ENCODE measurements at places on chromosomes 2 and 18.

DNA sequence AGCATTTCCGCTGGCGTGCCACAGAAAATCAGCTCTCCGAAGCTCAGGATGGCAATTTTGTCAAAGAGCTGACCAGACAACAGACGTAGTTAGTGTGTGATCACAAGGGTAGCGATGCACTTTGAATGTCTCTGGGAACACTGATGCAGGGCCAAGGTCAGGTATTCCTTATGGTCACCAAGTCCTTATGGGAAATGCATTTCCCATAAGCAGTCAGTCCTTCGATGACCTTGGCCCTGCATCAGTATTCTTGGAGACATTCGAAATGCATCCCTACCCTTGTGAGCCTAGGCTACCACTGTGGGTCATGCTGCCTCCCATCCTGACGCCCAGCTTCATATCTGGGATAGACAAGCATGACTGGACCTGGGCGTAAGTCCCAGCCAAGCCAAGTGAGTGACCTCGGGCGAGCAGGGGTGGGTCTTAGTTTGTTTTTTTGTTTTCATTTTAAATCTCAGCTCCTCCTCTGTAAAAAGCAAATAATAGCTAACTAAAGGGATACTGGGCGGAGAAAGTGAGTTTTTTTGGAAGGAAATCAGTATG is 13.6 kb downstream of the ABCG5 start:
- DNase-seq, result no peak

DNA sequence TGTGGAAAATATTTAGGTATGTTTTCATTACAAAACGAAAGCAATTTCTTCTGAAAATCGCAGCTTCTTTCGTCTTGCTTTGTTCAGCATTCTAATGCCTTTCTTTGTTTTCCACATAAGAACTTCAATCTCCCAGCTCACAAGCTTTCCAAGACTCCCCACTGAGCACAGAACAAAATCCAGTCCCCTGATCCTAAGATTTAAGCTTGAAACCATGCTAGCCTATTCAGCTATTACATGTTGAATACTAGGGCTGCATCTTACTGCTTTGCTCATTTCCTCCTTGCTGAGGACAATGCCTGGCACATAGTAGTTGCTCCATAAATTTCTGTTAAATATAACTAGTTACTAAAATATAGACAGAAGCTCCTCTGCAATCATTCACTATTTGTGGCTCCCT is 160.6 kb downstream of the GALNT3 start:
- no peak for DNase-seq

DNA sequence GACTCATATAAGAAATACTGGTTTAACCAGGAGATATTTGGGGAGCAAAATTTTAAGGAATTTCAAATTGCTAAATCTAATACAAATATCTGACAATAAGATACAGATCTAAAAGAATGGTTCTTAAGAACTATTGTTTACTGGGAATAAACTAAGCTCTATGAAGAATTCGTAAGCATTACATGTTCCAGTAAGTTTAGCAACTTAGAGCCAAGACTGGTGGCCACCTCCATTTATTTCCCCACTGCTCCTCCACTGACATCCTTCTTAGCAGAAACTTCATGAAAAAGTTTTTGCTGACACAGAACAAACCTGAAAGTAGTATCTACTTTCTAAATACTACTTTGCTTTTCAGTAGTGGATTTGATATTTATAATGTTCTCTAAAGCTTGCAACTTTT is 83.0 kb downstream of the ACSL3 start:
- DNase-seq, result no peak

DNA sequence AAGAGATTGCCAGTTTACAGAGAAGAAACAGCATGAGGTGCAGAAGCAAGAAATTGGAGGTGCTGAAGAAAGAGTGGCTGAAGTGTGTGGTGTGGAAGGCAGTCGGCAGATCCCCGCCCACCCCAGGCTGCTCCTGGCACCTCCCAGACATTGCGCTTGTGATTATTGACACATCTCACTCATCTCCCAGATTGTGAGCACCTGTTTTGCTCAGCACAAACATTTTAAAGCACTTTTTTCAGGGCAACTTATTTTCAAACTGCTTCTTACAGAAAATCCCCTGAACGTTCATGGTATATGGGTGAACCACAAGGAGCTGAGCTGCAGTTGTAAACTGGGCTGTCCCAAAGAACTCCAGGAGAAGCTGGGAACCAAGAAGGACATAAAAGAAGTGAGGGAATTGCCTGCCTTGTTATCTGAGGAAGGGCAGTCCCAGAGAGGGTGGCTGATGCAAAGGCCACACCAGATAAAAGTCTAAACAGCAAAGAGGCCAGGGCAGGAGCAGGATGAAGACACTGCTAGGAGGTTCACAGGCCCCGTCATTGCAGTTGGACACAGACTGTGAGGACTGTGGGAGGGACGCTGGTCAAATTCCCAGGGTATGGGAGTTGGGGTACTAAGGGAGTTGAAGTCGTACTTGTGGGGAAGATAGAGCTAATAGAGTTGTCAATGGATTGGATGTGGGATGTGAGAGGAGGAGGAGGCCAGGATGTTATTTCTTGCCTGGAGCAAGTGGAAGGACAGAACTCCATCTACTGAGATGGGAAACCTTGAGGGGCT is 65.1 kb downstream of the INPP4A start:
- DNase-seq, result no peak

- DNase-seq, result no peak
Observed at GRCh38 chr2:20614201-20615067, 36.5 kb downstream of the HS1BP3 start.

- no peak for DNase-seq
Observed at GRCh38 chr2:71876542-71877451, 270.9 kb downstream of the CYP26B1 start.
